ENCODE measurements at places on chromosomes 16 and 17.

DNA sequence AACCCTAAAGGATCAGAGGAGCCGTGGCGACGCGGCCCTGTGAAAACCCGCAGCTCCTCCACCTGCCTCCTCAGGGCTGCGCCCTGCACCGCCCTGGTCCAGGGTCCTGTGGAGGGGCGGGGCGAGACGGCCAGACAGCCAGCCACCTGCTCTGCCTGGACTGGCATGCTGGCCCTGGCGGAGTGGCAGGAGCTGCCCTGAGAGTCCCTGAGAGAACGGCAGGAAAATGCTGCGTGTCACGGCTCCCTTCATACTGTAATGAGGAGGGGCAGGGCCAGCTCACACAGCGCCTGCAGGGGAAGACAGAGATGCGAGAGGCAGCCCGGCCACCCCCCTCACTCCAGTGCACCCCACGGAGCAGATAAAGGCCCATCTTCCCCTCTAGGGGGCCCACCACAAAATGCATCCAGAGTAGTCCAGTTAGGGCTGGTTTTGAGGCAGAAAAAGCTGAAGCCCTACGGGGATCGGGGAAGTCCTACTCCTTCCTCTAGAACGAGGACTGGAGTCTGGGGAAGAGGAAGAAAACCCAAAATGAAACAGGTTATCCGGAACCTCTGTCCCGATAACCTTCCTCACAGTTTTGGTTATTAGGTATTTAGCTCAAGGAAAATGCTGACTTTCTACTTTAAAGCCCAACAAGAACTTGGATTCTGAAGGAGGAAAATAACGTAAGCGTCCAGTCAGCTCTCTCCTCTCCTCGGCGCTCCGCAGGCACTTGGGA is 97.6 kb upstream of the DNAH17 start:
- no peaks in the 10 kb centered on the region for H3K27me3 ChIP-seq
- no peak overlapping the region for H3K4me3 ChIP-seq
- peaks cover 6% of the 10 kb centered on the region for H3K36me3 ChIP-seq
- no peak for DNase-seq

- no peaks in the 10 kb centered on the region for H3K4me1 ChIP-seq
- no peak overlapping the region for H3K27ac ChIP-seq
- H3K4me3 ChIP-seq = no peak overlapping the region
- H3K36me3 ChIP-seq = no peaks in the 10 kb centered on the region
- peaks cover 18% of the 10 kb centered on the region for H3K27me3 ChIP-seq
Measured at GRCh38 chr16:16805809-16806208, 426.9 kb downstream of the NPIPA7 start.

GRCh38 chr16:23014592-23014991 is 134.7 kb downstream of the USP31 start:
- H3K27me3 ChIP-seq = peaks cover 26% of the 10 kb centered on the region
- no peak overlapping the region for H3K27ac ChIP-seq
- H3K36me3 ChIP-seq = no peaks in the 10 kb centered on the region
- no peaks in the 10 kb centered on the region for H3K4me1 ChIP-seq
- no peak overlapping the region for H3K4me3 ChIP-seq

DNA sequence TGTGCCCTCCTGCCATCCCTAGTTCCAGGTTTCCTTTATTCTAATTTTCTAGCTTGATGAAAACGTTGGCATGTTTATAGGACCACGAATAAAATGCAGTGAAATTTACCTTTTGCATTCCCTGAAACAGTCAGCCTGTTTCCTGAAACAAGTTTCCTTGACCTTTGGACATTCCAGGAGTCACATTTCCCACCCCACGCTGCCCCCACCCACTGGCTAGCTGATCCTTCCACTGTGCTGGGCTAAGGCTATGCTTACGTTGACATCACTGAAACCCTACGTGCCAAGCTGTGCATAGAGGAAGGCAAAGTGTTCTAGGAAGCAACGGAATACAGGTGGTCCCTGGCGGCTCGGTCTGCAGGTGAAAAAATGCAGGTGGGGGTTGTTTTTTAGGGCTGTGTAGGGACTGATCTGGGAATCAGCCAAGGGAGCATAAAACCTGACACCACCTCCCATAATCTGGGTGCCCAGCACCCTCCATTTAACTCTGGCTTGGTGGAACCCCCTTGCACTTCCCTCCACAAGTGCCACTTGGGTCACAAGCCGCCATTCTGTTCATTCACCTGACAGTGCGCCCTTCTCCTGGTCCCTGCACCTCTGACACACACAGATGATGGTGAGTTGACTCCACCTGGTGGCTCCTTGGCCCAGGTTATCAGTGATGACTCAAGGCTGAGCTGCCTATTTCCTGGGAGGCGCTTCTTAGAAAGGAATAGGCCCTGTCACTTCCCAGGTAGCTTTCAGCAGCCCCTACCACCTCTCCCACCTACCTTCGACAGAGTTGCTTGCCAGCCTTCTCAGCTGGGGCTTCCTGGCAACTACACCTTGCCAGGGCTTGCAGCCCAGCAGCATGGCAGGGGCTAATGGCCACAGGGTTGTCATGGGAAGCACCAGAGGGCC is 83.7 kb downstream of the N4BP1 start:
- no peak for DNase-seq
- H3K27me3 ChIP-seq = peaks cover 3% of the 10 kb centered on the region
- no peaks in the 10 kb centered on the region for H3K4me1 ChIP-seq

GRCh38 chr16:87335625-87336433 is 18.6 kb upstream of the C16orf95 start:
- H3K4me3 ChIP-seq = no peak overlapping the region
- peaks cover 8% of the 10 kb centered on the region for H3K36me3 ChIP-seq
- no peak overlapping the region for H3K27ac ChIP-seq
- H3K27me3 ChIP-seq = no peaks in the 10 kb centered on the region

DNA sequence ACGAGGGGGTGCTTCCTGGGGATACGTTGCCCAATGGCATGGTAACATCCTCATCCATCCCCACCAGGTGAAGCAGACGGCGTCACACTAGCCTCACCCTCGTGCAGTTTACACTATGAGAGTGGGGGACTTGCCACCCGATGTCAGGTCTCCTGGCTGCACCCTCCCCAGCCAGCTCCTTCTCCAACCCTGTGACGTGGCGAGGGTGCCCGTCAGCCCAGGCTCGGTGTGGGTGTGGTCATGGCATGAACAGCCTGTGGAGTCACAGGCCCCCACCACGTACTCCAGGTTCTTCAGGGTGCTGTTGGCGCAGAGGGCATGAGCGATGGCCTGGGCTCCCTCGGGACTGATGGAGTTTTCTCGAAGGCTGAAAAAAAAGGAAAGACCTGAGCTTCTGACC is 28.3 kb downstream of the NLRC3 start:
- H3K27ac ChIP-seq = no peak overlapping the region
- no peak for DNase-seq
- no peak overlapping the region for H3K4me3 ChIP-seq
- H3K4me1 ChIP-seq = no peaks in the 10 kb centered on the region
- no peaks in the 10 kb centered on the region for H3K36me3 ChIP-seq

GRCh38 chr17:3378321-3378720 is 7.8 kb downstream of the OR3A2 start:
- H3K36me3 ChIP-seq = no peaks in the 10 kb centered on the region
- no peak overlapping the region for H3K27ac ChIP-seq
- no peak for DNase-seq
- H3K4me1 ChIP-seq = no peaks in the 10 kb centered on the region

- no peak overlapping the region for H3K27ac ChIP-seq
- no peaks in the 10 kb centered on the region for H3K36me3 ChIP-seq
- no peak for DNase-seq
- H3K4me3 ChIP-seq = no peak overlapping the region
Measured at GRCh38 chr16:48231727-48232492, 12.2 kb upstream of the LONP2 start.

GRCh38 chr17:50389534-50389933 is 7.8 kb downstream of the LRRC59 start:
- H3K27me3 ChIP-seq = no peaks in the 10 kb centered on the region
- no peak overlapping the region for H3K4me3 ChIP-seq
- H3K36me3 ChIP-seq = peaks cover 31% of the 10 kb centered on the region
- H3K4me1 ChIP-seq = no peaks in the 10 kb centered on the region

DNA sequence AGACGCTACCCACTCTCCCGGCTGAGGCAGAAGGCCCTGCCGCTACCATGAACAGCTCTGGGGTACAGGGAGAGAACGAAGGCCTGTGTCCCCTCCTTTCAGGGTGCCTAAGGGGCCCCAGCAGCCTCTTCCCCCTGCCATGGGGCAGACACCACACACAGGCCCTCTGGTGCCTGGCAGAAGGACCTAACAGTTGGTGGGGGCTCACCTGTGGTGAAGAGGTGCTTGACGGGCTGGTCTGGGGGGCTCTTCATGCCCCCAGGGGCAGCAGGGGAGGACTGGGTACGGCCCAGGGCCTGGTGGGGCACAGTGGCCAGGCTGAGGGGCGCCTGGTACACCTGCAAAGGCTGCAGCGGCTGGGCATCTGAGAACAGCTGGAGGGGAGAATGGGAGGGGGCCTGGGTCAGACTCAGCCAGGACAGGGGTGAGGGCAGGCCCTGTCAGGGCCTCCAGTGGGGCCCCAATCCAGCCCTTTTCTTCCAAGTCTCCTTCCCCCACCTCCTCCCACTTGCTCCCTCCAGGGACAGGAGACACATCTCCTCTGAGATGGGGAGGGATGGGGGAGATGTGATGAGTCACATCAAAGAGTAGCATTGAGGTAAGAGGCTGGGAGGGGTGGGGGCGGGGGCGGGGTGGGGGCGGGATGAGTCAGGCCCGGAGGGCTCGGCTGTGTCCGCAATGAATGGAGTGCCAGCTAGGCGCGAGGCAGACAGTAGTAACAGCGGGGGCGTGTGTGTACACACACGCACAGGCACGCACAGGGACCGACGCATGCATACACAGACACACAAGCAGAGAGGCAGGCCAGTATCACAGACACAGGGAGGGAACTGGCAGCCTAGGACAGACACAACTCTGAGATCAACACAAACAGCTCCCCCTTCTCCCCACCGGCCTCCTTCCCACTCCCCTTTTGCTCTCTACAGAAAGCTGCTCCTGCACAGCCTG is 16.1 kb downstream of the G6PC3 start:
- peaks cover 5% of the 10 kb centered on the region for H3K36me3 ChIP-seq
- DNase-seq = no peak
- peak overlapping the region; percentile 79 for H3K4me3 ChIP-seq
- peaks cover 20% of the 10 kb centered on the region for H3K4me1 ChIP-seq
- no peaks in the 10 kb centered on the region for H3K27me3 ChIP-seq
- H3K27ac ChIP-seq = peak overlapping the region; percentile 87

DNA sequence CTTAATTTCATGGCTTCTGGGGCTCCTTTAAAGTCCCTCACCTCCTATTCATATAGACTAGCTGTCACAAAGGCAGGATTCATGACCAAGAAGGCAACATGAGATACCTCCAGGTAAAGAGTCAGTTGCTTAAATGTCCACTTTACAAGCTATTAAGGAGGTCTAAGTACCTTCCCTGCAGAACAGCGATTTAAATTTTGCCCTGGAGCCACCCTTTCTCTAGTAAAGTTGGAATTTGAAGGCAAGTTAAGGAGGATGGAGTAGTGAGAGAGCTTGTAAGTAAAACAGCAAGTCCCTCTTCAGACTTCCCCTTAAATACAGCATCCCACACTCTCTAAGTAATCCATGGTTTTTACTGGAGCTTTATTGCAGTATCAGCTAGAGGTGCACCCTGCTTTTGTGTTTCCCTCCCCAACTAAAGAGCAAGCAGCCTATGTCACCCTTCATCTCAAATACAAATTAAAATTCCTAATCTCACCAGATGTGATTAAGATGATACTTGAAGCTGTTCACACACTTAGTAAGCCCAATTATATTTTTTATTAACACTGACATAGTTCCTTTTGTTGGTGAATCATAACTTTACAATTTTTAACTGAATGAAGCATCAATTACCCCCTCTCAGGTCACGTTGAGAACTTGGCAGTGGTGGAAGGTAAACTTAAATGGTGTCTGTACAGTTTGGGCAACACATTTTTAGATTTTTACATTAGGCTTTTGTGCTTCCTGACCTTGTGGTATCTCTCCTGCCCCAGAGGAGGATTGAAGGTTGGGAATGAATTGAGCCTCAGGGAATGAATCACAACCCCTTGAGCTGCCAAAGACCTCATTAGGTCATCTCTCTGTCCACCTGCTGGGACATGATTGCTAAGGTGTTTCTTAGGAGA is 108.9 kb downstream of the TANGO6 start:
- H3K4me3 ChIP-seq = no peak overlapping the region
- H3K27me3 ChIP-seq = no peaks in the 10 kb centered on the region
- H3K4me1 ChIP-seq = peaks cover 4% of the 10 kb centered on the region

- H3K4me3 ChIP-seq = no peak overlapping the region
- peaks cover 28% of the 10 kb centered on the region for H3K36me3 ChIP-seq
- H3K27me3 ChIP-seq = no peaks in the 10 kb centered on the region
- H3K27ac ChIP-seq = peak overlapping the region; percentile 32
Measured at GRCh38 chr17:602436-602835, 112.2 kb downstream of the VPS53 start.

- peaks cover 77% of the 10 kb centered on the region for H3K27me3 ChIP-seq
- H3K36me3 ChIP-seq = no peaks in the 10 kb centered on the region
- H3K4me3 ChIP-seq = no peak overlapping the region
- no peak for DNase-seq
- no peak overlapping the region for H3K27ac ChIP-seq
Measured at GRCh38 chr16:24257958-24258357, 1.8 kb downstream of the CACNG3 start.

DNA sequence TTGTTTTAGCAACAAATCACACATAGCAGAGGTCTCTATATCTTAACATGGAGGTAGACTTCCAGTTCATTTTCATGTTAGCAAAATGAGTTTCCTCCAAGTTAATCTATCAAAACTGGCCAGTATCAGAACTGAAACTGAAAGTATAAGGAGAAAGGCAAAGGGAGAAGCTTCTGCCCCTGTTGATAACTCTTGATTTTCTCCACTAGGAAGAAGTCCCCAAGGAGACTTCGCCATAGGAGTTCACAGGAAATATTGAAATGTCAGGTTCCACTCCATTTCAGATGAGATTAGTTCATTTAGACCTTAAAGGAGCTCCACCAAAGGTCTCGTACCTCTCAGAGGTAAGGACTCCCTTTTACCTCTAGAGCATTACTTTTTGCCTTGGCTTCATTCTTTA is 1.2 kb upstream of the OGFOD3 start:
- DNase-seq = no peak
- H3K27me3 ChIP-seq = no peaks in the 10 kb centered on the region
- H3K36me3 ChIP-seq = peaks cover 21% of the 10 kb centered on the region
- peak overlapping the region; percentile 87 for H3K4me3 ChIP-seq
- H3K4me1 ChIP-seq = peaks cover 12% of the 10 kb centered on the region

GRCh38 chr16:84970447-84971127 is 40.7 kb downstream of the ZDHHC7 start:
- DNase-seq = peak; percentile 83
- H3K36me3 ChIP-seq = peaks cover 11% of the 10 kb centered on the region
- no peaks in the 10 kb centered on the region for H3K27me3 ChIP-seq

- no peak overlapping the region for H3K4me3 ChIP-seq
- H3K27me3 ChIP-seq = no peaks in the 10 kb centered on the region
- peaks cover 6% of the 10 kb centered on the region for H3K4me1 ChIP-seq
- H3K36me3 ChIP-seq = no peaks in the 10 kb centered on the region
- H3K27ac ChIP-seq = peak overlapping the region; percentile 13
- no peak for DNase-seq
Measured at GRCh38 chr17:41322094-41322902, 6.8 kb upstream of the KRTAP17-1 start.

GRCh38 chr16:55470533-55471371 is 8.2 kb upstream of the MMP2 start:
- no peaks in the 10 kb centered on the region for H3K4me1 ChIP-seq
- H3K36me3 ChIP-seq = no peaks in the 10 kb centered on the region
- DNase-seq = no peak
- H3K4me3 ChIP-seq = no peak overlapping the region
- peaks cover 31% of the 10 kb centered on the region for H3K27me3 ChIP-seq
- no peak overlapping the region for H3K27ac ChIP-seq

GRCh38 chr17:28127196-28127595 is 84.7 kb downstream of the NLK start:
- H3K36me3 ChIP-seq = peaks cover 10% of the 10 kb centered on the region
- H3K4me3 ChIP-seq = no peak overlapping the region
- no peak for DNase-seq
- H3K27ac ChIP-seq = no peak overlapping the region

- no peak overlapping the region for H3K27ac ChIP-seq
- peaks cover 9% of the 10 kb centered on the region for H3K4me1 ChIP-seq
- H3K4me3 ChIP-seq = no peak overlapping the region
- no peaks in the 10 kb centered on the region for H3K27me3 ChIP-seq
- no peak for DNase-seq
Measured at GRCh38 chr16:48279199-48279598, 31.9 kb upstream of the ABCC11 start.
